Fibroblast of skin of back (primary cell): ENCODE measurements at places on chromosomes 3 and 15.

DNA sequence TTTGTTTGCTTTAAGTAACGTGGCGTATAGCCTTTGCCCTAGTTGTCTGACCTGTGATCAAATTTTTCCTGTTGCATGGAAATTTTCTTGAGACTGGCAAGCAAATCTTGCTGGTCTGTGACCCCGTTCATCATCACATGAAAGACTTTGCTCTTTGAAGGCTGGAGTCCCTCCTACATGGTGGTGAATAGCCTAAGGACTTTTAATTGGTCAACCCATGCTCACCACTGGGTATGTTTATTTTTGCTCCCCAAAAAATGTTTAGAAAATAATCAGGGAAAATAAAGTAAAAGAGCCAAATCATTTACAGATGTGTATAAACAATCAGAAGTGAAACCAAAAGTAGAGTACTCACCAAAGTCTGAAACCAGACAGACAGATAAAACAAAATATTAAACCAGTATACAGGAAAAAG lies 1075.3 kb upstream of the ALCAM start:
- peak; percentile 7 for DNase-seq

- no peak for DNase-seq
Observed at GRCh38 chr3:189188466-189188865, 16.7 kb downstream of the TPRG1 start.

- peak; percentile 95 for DNase-seq
Observed at GRCh38 chr3:149812606-149813366, at the start of gene RNF13. RNF13 (plus strand) TSS chr3:149813215; CDS start chr3:149846027, 32,812 bp downstream.

GRCh38 chr3:115403786-115404185 lies 219.5 kb upstream of the GAP43 start:
- no peak for DNase-seq

DNA sequence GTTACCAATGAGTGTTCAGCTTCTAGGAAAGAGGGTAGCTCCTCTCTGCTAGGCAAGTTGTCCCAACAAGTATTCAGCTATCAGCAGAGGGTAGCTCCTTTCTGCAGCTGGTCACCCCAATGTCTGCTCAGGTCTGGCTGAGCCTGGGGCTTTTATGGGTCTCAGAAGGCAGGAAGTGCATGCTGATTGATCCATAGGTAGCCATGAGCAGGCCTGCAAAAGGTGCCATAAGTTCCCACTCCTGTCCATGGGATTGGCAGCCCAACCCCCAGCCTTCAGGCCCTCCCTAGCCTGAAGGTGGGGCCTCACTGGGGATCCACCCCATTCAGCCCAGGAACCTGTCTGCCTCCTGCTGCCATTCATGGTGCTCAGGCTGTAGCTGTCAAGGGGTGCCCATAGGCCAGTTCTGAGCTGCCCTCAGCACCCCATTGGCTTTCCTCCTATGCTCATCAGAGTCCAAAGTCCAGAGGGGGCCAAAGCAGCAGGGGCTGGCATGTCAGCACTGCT lies 34.6 kb upstream of the DNAJC13 start:
- DNase-seq: no peak
